Liver (tissue), 10 donors: ENCODE measurements at places on chromosomes 11 and 22. TPM values are rescaled to one million over a fixed set of nuclear protein-coding genes. Genes with fewer than 3 reads are reported as not detected.

The JAM3 gene
- total RNA-seq: 2.5 TPM

DNA sequence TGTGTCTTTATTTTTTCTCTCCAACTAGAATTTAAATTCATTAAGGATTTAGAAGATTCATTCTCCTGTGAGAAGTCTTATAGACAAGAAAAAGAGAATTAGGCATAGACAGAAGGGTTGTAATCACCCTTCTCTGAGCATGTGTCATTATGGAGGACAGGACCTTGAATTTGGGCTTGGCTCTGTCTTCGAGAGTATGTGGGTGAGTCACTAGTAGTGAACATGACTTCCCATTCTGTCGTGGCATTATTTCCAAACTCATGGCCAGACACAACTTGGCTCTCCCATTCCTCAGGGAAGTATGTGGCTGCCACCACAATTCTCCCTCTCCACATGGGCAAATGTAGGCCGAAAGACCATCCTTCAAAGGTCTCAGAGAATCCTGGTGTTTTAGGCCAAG lies 14.3 kb upstream of the ANKK1 start:
- DNase-seq: no peak

The F2 gene
- 1,505 TPM for total RNA-seq

- DNase-seq: no peak
These were observed 4.7 kb downstream of the KCNJ4 start for GRCh38 chr22:38450234-38450797.

DNA sequence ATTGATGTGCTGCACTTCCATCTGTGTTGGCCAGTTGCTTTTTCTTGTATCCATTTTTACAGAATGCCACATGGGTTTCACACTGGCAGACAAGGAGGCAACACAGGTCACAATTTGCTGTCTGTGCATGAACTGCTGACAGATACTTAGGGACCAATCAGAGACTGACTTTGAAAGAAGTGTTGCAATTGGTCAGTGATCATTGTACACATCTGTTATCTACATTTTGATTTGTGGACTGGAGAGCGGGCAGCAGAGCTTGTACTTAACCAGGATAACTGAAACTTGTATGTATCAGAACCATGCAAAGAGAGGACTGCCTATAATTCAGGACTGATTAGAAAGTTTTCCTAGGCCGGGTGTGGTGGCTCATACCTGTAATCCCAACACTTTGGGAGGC lies 21.8 kb downstream of the PRR5 start:
- DNase-seq: no peak

The DNAJB7 gene
- not detected for total RNA-seq

GRCh38 chr11:59284773-59285129 lies 72.0 kb upstream of the MPEG1 start:
- no peak for DNase-seq

The OR4A16 gene
- total RNA-seq: not detected

The CDKN1C gene
- 10.2 TPM for total RNA-seq

DNA sequence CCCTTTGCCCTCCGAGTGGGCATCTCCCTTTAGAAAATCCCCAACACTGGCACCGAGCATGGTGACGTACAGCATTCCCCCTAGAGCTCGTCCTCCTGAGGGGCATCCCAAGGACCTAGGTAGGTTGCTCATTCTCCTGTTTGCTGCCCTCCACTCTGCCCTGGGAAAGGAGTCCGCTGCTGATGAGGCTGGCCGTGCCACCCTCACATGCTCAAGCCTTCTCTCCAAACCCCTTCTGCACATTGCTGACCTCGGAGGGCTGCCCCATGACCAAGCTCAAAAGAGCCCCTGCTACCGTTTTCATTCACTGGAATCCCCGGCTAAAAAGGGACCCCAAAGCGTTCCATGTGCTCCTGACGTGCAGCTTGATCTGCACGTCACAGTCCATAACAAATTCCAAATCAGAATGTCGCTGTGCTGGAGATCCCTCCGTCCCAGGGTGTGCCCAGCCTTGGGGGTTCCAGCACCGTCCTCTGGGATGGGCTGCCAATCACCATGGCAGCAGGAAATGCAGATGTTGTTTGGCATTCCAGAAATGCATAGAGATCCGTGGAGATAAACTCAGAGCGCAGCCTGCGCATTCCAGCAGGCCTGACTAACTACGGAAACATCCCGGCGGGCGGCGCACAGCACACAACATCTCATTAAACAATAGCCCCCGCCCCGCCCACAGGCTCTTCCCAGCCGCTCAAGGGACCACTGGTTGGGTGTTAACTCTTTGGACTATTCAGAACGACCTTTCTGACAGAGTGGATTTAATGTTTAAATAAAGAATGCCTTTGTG lies 26.3 kb upstream of the GNB1L start:
- no peak for DNase-seq

DNA sequence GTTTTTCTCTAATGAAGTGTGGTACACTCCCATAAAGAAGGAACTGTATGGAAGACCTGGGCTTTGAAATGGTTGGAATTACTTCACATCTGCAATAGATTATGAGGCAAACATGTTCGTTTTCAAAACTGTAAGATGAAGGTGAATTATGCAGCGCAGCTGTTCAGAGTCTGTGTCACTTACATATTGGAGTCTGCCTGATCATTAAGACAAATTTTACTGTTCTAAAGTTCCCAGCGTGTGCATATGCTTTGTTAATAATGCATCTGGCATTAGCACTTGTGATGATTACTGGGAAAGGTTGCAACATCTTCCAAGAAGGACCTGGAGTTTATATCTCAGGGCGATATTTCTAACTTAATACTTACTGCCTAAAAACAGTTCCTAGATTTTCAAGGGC lies 255.2 kb upstream of the ZC3H12C start:
- no peak for DNase-seq

The SNX32 gene
- total RNA-seq: under 0.01 TPM

The DCDC1 gene
- total RNA-seq: 3.5 TPM

GRCh38 chr11:105244160-105244825 lies 104.7 kb upstream of the CARD18 start:
- no peak for DNase-seq

DNA sequence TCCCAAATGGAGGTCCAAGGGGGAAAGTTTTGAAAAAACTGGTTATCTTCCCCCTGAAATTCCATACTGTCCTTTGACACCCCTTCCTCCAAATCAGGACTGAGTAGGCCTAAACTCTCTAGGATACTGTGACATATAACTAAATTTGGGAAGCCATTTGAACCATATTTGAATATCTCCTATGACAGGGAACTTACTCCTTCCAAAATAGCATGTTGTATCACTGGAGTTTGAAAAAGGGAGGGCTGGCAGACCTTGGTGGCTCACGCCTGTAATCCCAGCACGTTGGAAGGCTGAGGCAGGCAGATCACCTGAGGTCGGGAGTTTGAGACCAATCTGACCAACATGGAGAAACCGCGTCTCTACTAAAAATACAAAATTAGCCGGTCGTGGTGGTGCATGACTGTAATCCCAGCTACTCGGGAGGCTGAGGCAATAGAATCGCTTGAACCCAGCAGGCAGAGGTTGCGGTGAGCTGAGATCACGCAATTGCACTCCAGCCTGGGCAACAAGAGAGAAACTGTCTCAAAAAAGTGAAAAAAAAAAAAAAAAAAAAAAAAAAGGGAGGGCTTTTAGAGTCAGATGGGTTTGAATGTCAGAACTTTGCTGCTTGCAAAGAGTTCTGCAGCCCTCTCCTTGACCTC lies 42.4 kb downstream of the PIK3C2A start:
- DNase-seq: no peak

DNA sequence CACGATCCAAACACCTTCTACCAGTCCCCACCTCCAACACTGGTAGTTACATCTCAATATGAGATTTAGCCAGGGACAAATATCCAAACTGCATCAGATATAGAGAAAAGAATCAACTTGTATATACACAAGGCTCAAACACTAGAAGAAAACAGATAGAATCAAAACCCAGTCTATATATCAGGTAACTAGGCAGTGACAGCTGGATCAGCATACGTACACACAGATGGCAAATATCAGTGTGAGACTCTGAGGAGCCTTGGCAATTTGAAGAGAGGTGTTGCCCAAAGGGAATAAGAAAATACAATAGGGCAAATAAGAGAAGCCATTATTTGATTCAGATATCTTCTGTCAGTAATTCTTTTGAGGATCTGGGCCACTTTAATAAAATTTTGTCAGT lies 951.3 kb upstream of the CHORDC1 start:
- DNase-seq: no peak

GRCh38 chr11:60973699-60974098 lies 2.2 kb downstream of the CD6 start:
- no peak for DNase-seq

The APOBEC3H gene
- total RNA-seq: not detected

The CRACR2B gene
- 0.14 TPM for total RNA-seq

GRCh38 chr11:120183701-120184141 lies 27.1 kb upstream of the OAF start:
- peak; percentile 31 for DNase-seq

The TUBA8 gene
- 3.1 TPM for total RNA-seq

The TBX10 gene
- not detected for total RNA-seq

The OR51B2 gene
- 0.37 TPM for total RNA-seq

DNA sequence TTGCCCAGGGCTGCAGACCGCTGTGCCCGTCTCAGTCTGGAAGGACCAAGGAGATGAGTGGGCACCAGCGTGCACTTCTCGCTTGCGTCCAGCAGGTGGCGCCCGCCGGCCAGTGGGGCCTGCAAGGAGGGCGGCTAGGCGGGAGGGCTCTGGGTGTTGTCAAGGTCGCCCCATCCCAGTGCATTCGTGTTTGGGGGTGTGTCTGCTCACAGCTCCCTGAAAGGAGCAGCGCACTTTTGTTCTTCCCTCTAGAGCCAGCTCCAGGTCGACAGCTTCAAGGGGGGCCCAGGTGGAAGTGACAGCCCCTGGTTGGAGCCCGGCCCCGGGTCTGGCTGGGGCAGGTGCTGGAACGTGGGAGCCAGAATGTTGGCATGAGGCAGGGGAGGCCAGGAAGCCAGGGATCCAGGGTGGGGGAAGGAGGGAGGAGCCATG lies 23.4 kb upstream of the MPPED1 start:
- peak; percentile 82 for DNase-seq

DNA sequence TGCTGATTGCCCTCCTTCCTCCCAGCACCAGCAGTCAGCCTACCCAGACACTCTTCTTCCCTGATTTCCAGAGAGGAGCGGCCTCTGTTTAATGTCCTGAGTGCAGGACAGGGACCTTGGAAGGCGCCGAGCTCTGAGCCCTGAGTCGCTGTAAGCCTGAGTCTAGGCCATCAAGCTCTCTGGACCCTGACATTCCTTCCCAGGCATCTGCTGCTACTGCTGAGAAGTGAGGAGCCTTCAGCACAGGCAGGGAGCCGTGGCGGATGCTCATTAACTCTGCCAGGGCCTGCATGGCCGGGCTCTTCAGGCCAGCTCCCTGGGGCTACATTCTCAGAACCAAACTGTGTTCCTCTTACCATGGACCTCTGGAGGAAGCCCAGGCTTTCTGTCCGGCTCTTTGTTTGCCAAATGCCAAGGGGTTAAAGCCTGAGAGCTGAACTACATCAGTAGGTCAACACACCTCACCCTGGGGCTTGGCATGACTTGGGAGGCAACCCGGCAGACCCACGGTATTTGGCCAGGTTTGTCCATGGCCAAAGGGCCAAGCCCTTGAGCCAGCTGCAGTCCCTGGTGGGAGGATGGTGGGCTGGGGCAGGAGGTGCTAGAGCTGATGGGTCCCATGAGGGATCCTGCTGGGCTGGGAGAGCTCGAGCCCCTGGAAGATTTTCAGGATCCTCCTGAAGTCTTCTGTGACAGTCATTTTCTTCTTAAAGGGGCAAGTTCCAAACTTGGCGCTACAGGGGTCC lies 721.4 kb downstream of the BRD1 start:
- DNase-seq: no peak

The OR5D16 gene
- not detected for total RNA-seq

DNA sequence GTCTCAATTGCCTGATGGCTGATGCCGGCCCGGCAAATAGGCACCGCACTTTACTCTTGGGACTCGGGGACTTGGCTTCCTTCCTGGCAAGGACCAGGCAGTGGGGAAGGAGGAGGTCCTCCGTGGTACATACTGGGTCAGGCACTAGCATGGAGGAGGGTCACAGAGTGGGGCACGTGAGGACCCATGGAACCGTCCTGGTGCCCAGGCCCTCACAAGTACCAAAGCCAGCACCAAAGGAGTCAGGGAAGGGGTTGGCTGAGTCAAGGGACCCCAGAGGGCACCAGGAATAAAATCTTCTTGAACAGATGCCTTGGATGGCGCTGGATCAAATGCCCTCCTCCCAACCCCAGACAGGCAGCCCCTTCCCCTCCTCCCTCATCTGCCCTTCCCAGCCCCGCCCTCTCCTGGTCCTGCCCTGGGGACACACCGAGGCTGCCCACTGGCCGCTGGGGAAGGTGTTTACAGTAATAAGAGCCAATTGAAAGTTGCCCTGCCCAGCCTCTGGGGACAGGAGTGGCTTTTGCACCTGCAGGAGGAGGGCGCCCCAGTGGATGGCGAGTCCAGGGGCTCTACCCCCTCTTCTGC lies 5.6 kb upstream of the CARNS1 start:
- no peak for DNase-seq

The APOBEC3A gene
- total RNA-seq: 8.4 TPM

DNA sequence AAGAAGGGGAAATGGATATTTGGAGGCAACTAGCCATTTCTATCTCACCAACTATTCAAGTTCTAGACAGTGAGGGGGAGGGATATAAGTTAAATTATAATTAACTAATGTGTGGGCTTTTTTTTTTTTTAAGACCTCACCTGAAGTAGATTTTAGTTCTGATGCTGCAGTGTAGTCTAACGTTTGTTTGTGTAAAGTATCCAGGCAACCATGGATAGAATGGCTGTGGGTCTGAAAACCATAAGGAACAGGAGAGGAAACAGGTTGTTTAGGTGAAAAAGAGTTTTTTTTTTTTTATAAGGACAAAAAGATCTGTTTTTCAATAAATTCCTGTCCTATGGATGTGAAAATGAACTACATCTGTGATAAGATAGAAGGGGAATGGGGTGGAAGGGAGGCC lies 262.4 kb upstream of the PLET1 start:
- DNase-seq: no peak

DNA sequence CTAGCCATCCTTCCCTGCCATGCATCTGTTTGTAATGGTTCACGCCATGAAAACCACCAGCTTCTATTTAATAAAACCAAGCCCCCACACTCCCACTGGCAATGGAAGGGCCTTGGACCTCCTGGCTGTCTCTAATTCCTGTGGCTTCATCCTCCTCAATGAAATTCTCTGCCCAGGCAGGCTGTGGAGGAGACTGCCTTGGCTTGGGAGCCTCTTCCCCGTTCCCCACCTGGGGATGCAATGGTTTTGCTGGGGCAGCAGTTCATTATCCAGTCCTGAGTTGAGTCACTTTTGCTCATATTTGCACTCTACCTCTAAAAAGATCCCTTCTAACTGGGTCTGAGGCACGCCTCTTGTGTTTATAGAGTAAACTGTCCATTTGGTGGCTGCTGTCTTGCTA lies 515.8 kb downstream of the NTM start:
- DNase-seq: no peak

The CCDC73 gene
- total RNA-seq: 0.50 TPM

The NXPE1 gene
- total RNA-seq: not detected
